Activated naive CD8-positive, alpha-beta T cell treated with anti-CD3 and anti-CD28 coated beads, Interleukin-2, amount 10 ng/mL, durations not matched to agents 7 days and 5 days (primary cell): ENCODE measurements at places on chromosomes 3 and 15. TPM values are rescaled to one million over a fixed set of nuclear protein-coding genes. Genes with fewer than 3 reads are reported as not detected.

The SAXO2 gene
- total RNA-seq, result 1.6 TPM

GRCh38 chr3:183212565-183212964 lies 40.5 kb upstream of the B3GNT5 start:
- DNase-seq, result no peak

DNA sequence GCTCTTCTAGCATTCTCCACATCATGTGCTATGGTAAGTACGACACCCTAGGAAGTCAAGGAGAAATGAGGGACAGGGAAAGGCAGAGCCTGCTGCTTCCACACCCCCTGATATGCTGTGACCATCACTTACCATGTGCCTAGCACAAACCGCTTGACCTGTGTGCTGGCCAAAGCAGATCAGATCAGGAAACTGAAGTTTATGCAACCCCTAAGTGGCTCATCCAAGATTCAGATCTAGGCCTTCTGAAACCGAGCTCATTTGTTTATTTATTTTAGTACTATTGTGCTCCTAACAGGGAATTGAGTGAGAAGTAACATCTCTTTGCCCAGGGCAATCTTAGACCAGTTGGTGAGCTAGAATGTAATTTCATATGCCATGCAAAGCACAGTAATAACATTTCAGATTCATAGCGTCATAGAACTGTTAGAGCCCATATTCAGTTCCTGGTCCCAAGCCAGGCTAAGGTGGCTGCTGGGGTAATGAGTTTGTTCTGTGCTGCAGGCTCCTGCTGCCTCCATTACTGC lies at the start of gene RTP2:
TSS of gene RTP2 (minus strand) at position 51 of the 527 bp plus-strand sequence. CDS start 429 bp downstream, outside the sequence.
- no peak for DNase-seq

GRCh38 chr3:87856126-87856525 lies 202.7 kb downstream of the CGGBP1 start:
- DNase-seq, result no peak

- no peak for DNase-seq
These were observed 131.4 kb upstream of the IGSF10 start for GRCh38 chr3:151592287-151592686.
